ENCODE measurements at places on chromosomes 13 and 19. TPM values are rescaled to one million over a fixed set of nuclear protein-coding genes. Genes with fewer than 3 reads are reported as not detected.

Gene IGFL2
- 7.2 TPM for total RNA-seq

Gene PROZ
- total RNA-seq = 0.81 TPM

Gene IRF3
- total RNA-seq = 50.1 TPM

Gene SLC1A5
- 69.9 TPM for total RNA-seq

Gene NEK5
- total RNA-seq = 9.5 TPM

Gene RGS9BP
- 0.94 TPM for total RNA-seq

Gene CYP4F11
- 2.6 TPM for total RNA-seq

Gene ZNF808
- total RNA-seq = 28.4 TPM

Gene DAND5
- total RNA-seq = 2.8 TPM

Gene CABP5
- not detected for total RNA-seq

GRCh38 chr13:77387607-77388200 is 60.8 kb upstream of the MYCBP2 start:
- no peaks in the 10 kb centered on the region for H3K36me3 ChIP-seq
- no peaks in the 10 kb centered on the region for H3K4me1 ChIP-seq
- H3K4me3 ChIP-seq = no peak overlapping the region

GRCh38 chr13:96963786-96964475 is 30.3 kb downstream of the OXGR1 start:
- H3K4me3 ChIP-seq = no peak overlapping the region
- DNase-seq = no peak
- no peaks in the 10 kb centered on the region for H3K4me1 ChIP-seq
- H3K27me3 ChIP-seq = no peaks in the 10 kb centered on the region
- no peak overlapping the region for H3K27ac ChIP-seq

GRCh38 chr13:37179645-37180044 is 74.2 kb upstream of the CSNK1A1L start:
- H3K4me3 ChIP-seq = no peak overlapping the region
- no peak overlapping the region for H3K27ac ChIP-seq
- DNase-seq = no peak
- H3K36me3 ChIP-seq = no peaks in the 10 kb centered on the region
- H3K27me3 ChIP-seq = no peaks in the 10 kb centered on the region

DNA sequence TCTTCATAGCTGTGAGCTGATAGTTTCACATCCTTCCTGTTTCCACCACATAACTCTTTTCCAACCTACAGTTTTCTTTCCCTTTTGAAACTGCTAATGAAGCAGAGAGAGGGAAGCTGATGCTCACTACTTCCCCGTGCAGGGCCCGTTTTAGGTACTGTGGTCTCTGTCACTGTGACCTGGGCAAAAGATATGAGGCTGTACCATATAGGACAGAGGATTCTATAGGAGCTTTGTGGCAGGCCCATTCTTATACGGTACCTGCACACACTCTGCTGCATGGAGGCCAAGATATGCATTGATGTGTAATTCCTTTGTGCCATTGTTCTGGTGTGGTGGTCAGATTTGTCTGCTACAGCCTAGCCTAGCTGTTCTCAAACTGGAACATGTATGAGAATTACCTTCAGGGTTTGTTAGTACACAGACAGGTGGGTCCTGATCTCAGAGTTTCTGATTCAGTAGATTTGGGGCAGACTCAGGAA is 577.3 kb downstream of the LMO7 start:
- no peaks in the 10 kb centered on the region for H3K36me3 ChIP-seq
- no peak for DNase-seq
- H3K4me3 ChIP-seq = no peak overlapping the region
- no peaks in the 10 kb centered on the region for H3K27me3 ChIP-seq
- H3K27ac ChIP-seq = no peak overlapping the region
- H3K4me1 ChIP-seq = no peaks in the 10 kb centered on the region

DNA sequence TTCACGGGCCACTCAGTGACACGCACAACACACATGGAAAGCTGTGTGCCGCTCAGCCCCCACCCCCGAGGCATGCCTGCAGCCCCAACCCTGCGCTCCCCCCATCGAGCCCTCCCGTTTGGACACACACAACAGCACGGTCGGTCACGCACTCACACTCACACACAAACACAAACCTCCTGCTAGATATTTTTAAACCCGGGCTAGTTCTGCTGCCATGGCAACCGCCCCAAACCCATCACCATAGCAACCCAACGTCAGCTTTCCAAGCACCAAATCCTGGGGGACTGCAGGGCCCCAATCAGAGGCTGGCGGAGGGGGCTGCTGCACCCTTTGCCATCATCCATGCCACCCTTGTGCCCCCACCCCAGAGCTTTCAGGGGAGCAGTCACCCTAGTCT is 2.5 kb upstream of the NOVA2 start:
- H3K27ac ChIP-seq = no peak overlapping the region
- no peak for DNase-seq
- H3K4me1 ChIP-seq = no peaks in the 10 kb centered on the region
- no peaks in the 10 kb centered on the region for H3K27me3 ChIP-seq

GRCh38 chr13:48633700-48634099 is 20.0 kb upstream of the CYSLTR2 start:
- H3K36me3 ChIP-seq = no peaks in the 10 kb centered on the region
- no peaks in the 10 kb centered on the region for H3K27me3 ChIP-seq
- H3K27ac ChIP-seq = no peak overlapping the region
- no peak overlapping the region for H3K4me3 ChIP-seq
- no peak for DNase-seq
- H3K4me1 ChIP-seq = no peaks in the 10 kb centered on the region

DNA sequence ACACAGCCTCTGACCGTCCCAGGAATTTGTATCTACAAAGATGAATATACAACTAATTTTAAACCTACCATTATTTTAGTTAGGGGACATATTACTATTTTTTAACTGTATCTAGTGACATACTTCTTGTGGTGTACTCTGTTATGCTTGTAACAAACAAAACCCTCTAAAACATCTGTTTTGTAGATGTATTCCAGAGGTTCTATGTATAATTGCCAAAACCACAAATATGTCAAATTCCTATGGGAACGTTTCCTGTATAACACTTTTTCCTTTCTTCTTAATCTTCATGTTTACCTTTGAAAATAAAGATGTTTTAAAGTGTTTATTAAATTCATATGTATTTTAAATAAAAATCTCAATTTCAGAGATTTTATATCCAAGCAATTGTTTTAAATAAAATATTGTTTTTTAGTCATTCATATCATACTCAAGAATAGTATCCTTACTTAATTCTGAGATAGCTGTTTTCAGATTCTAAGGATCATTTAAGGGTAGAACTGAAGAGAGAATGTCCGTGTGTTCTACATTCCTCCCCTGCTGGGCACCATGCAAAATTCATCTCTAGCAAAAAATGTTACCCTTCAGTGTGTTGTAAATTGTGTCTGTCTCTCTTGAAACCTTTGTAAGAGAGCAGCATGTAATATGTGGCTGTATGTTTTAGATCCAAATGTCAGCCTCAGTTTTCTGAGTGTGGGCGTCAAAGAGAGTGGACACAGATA is 1327.7 kb downstream of the EFNB2 start:
- H3K4me3 ChIP-seq = no peak overlapping the region
- H3K27me3 ChIP-seq = no peaks in the 10 kb centered on the region
- no peak overlapping the region for H3K27ac ChIP-seq
- no peak for DNase-seq

- no peaks in the 10 kb centered on the region for H3K27me3 ChIP-seq
- no peak for DNase-seq
- H3K4me3 ChIP-seq = no peak overlapping the region
- no peaks in the 10 kb centered on the region for H3K36me3 ChIP-seq
These were observed 3.6 kb downstream of the ADGRE1 start for GRCh38 chr19:6890938-6891337.

GRCh38 chr19:16922592-16922934 is 33.8 kb downstream of the F2RL3 start:
- no peaks in the 10 kb centered on the region for H3K4me1 ChIP-seq
- no peak for DNase-seq
- H3K27ac ChIP-seq = no peak overlapping the region
- H3K27me3 ChIP-seq = no peaks in the 10 kb centered on the region
- no peaks in the 10 kb centered on the region for H3K36me3 ChIP-seq
- H3K4me3 ChIP-seq = no peak overlapping the region

DNA sequence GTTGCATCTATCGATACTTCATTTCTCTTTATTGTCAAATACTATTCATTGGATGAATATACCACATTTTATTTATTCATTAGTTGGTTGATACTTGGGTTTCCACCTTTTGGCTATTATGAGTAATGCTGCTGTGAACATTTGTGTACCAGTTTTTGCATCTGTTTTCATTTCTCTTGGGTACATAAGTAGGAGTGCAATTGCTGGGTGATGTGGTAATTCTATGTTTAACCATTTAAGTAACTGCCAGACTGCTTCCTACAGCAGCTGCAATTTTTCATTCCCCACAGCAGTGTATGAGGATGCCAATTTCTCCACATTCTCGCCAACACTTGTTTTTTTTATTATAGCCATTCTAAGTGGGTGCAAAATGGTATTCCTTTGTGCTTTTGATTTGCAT is 2.6 kb downstream of the KCNJ14 start:
- H3K4me3 ChIP-seq = no peak overlapping the region
- no peak overlapping the region for H3K27ac ChIP-seq
- no peaks in the 10 kb centered on the region for H3K4me1 ChIP-seq
- H3K36me3 ChIP-seq = no peaks in the 10 kb centered on the region
- no peaks in the 10 kb centered on the region for H3K27me3 ChIP-seq

DNA sequence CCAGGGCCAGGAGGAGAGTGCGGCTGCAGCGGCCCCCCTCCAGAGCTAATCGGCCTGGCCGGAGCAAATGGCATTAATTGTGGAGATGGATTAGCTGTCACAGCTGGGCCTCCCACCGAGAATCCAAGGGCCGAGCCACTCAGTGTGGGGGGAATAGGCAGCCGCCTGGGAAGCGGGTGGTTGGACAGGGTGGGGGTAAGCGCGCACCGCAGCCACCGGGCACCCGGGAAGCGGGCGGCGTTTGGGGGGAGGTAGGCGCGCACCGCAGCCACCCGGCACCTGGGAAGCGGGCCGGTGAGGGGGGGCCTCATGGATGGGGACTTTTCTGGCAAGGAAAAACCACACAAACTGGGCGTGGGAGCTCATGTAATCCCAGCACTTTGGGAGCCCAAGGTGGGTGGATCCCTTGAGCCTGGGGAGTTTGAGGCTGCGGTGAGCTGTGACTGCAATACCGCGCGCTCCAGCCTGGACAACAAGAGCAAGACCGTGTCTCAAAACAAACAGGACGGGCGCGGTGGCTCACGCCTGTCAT is 9.7 kb downstream of the R3HDM4 start:
- H3K36me3 ChIP-seq = no peaks in the 10 kb centered on the region
- no peak overlapping the region for H3K4me3 ChIP-seq
- no peaks in the 10 kb centered on the region for H3K27me3 ChIP-seq
- no peak for DNase-seq
- H3K4me1 ChIP-seq = no peaks in the 10 kb centered on the region

- no peaks in the 10 kb centered on the region for H3K36me3 ChIP-seq
- H3K4me1 ChIP-seq = peaks cover 5% of the 10 kb centered on the region
- peaks cover 6% of the 10 kb centered on the region for H3K27me3 ChIP-seq
- no peak within 1 kb of the TSS for H3K27ac ChIP-seq
- no peak for DNase-seq
- peak within 1 kb of the TSS; percentile 36 for H3K4me3 ChIP-seq
These were observed at the start of gene RTBDN for GRCh38 chr19:12834566-12834943. RTBDN (minus strand) TSS chr19:12834579; CDS start chr19:12829979, 4,600 bp downstream.

- H3K36me3 ChIP-seq = no peaks in the 10 kb centered on the region
- DNase-seq = no peak
- H3K27me3 ChIP-seq = no peaks in the 10 kb centered on the region
- peaks cover 10% of the 10 kb centered on the region for H3K4me1 ChIP-seq
- H3K27ac ChIP-seq = no peak overlapping the region
These were observed 134.4 kb upstream of the TSC22D1 start for GRCh38 chr13:44710576-44710975.

- no peak for DNase-seq
- H3K4me1 ChIP-seq = no peaks in the 10 kb centered on the region
- H3K27ac ChIP-seq = no peak overlapping the region
- no peaks in the 10 kb centered on the region for H3K27me3 ChIP-seq
These were observed 8.4 kb downstream of the ATP13A1 start for GRCh38 chr19:19655051-19655594.

GRCh38 chr13:70874636-70875035 is 766.4 kb upstream of the KLHL1 start:
- no peak overlapping the region for H3K4me3 ChIP-seq
- no peaks in the 10 kb centered on the region for H3K4me1 ChIP-seq
- no peak for DNase-seq

- no peak overlapping the region for H3K4me3 ChIP-seq
- DNase-seq = peak; percentile 86
- H3K27ac ChIP-seq = no peak overlapping the region
- no peaks in the 10 kb centered on the region for H3K36me3 ChIP-seq
- H3K4me1 ChIP-seq = peaks cover 31% of the 10 kb centered on the region
These were observed 9.3 kb upstream of the RANBP3 start for GRCh38 chr19:5987077-5987818.

GRCh38 chr19:51427201-51427600 is 9.8 kb upstream of the SIGLEC10 start:
- H3K36me3 ChIP-seq = no peaks in the 10 kb centered on the region
- DNase-seq = no peak
- no peaks in the 10 kb centered on the region for H3K27me3 ChIP-seq
- H3K27ac ChIP-seq = no peak overlapping the region
- H3K4me3 ChIP-seq = no peak overlapping the region

- H3K4me3 ChIP-seq = no peak overlapping the region
- H3K4me1 ChIP-seq = no peaks in the 10 kb centered on the region
- H3K36me3 ChIP-seq = no peaks in the 10 kb centered on the region
- no peaks in the 10 kb centered on the region for H3K27me3 ChIP-seq
These were observed 213.7 kb downstream of the ZIC5 start for GRCh38 chr13:99757756-99758459.

DNA sequence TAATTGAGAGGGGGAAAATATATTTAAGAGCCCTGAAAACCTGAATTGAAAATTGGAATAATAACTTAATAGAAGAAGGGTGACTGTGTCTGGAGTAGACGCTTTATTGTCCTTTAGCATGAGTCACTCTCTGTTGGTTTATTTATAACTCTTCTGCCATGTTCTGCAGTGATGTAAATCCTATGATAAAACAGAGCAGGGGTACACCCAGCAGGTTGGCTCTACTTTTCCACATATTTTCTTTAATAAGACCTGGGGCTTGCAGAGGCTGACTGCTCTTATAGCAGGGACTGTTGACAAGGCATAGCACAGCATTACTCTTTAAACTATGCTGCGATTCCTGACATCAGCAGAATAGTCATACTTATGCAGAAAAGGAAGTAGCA is 389.9 kb upstream of the PCDH9 start:
- H3K27me3 ChIP-seq = no peaks in the 10 kb centered on the region
- no peak overlapping the region for H3K27ac ChIP-seq
- H3K4me3 ChIP-seq = no peak overlapping the region
- H3K36me3 ChIP-seq = no peaks in the 10 kb centered on the region
- no peaks in the 10 kb centered on the region for H3K4me1 ChIP-seq

Data from testis (tissue), 5 donors.